ENCODE measurements at places on chromosomes 13 and 19.

DNA sequence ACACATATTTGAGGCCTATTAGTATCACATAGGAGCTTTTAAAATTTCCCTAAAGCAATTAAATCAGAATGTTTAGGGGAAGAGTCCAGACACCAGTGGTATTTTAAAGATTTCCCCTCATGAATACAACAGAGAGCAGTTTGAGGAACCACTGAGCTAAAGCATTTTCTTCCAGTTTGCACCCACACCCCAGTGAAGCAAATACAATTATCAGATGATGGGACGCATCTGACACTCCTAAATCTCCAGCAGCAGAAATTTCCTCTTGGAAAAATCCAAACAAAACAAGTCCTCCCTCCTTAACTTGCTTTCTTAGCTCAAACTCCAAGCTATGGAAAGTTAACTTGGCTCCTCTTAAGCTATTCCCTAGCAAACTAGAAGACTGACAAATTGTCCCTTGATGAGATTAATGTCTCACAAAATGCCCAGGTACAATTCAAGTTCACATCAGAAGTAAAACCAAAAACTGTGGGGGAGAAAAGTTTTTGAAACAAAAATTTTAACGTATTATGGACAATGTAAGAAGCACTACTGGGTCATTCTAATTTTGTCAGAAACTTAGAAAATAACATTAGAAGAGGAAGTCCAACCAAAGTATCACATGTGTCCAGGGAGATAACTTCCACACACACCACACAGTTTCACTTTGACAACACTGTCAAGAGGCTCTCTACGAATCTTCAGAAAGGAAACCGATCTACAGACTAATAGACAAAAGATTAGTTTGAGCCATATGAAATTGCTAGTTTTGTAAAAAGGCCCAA is 74.1 kb downstream of the ABCC4 start:
- no peak for DNase-seq

- DNase-seq = no peak
Observed at GRCh38 chr13:89294115-89294867, 1623.1 kb downstream of the SLITRK5 start.

DNA sequence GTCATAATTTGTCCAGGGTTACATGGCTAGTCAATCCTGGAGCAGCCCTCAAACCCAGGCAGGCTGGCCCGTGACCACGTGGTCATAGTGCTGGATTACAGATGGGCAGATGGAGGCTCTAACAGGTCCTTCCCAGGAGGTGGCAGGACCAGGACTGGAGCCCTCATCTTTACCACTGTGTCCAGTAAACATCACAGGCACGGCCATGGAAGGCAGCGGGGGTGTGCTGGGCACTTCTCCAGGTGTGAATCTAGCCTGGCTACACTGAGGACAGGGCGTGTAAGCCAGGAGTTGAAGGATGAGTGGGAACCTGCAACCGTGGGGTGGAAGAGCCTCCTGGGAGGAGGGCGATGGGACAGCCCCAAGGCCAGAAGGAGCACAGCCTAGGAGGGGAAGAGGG is 6.1 kb downstream of the CIC start:
- DNase-seq = no peak

- no peak for DNase-seq
Observed at GRCh38 chr13:30857636-30858035, 48.4 kb upstream of the MEDAG start.

DNA sequence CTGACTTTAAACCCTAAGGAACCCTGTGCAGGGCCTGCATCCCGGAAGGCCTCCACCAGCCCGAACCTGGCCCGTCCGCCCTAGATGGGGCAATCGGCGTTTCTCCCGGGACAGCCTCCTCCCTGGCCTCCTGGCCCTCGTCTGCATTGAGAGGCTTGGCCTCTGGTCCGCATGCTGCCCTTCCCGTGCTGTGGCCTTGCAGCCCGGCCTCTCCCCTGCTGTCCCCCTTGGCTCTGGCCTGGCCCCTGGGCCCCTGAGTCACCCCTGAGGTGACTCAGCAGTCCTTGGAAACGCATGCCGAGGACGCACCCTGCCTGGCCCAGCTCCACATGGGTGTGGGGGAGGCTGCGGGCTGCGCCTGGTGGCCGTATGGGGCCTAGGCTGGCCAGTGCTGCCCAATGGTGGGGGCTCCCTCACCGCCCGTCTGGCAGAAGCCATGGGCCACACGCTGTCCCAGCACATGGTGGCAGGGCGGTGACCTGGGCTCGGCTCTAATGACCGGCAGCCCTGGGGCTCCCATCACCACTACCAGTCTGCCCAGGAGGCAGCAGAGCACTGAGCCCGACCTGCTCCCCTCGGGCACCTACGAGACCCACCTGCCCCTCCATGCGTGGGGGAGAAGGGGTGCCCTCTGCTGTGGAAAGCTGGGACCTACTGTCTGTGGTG is 25.7 kb downstream of the SH3GL1 start:
- no peak for DNase-seq

GRCh38 chr13:90091611-90092010 is 1255.9 kb upstream of the MIR17HG start:
- DNase-seq = no peak

DNA sequence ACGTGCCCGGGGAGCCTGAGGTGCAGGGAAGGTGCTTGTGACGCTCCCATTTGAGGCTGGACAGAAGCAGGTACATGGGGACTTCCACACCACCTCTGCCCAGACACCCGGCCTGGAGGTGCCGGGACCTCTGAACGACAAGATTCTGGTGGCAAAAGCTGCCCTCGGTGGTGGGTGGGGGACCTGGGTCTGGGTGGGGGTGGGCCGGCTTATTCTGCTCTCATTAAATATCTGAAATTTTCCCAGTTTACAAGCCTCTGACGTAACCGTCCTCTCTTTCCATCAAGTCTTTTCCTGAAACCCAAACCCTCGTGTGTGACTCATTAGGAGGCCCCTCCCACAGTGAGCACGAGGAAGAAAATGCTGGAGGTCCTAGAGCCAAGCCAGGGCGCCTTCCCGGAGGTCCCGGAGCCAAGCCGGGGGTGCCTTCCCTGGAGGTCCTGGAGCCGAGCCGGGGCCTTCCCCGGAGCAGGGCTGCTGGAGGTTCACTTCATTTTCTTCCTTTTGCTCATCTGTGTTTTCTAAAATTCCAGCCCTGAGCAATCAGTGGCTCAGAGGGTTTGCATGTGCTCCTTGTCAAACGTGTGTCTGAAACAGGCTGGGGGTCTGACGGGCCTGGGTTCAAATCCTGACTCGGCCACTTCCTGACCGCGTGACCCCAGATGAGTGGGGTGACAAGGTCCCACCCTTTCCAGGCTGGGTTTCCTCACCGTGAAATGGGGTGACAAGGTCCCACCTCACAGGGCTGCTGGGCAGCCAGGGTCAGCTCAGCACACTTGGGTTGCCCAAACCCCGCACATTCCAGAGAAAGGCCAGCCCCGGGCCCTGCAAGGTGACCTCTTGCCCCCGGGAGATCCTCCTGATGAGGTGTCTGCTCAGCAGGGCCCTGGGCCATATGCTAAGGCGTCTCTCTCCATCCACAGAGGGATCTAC is 10.0 kb downstream of the CFD start:
- no peak for DNase-seq

DNA sequence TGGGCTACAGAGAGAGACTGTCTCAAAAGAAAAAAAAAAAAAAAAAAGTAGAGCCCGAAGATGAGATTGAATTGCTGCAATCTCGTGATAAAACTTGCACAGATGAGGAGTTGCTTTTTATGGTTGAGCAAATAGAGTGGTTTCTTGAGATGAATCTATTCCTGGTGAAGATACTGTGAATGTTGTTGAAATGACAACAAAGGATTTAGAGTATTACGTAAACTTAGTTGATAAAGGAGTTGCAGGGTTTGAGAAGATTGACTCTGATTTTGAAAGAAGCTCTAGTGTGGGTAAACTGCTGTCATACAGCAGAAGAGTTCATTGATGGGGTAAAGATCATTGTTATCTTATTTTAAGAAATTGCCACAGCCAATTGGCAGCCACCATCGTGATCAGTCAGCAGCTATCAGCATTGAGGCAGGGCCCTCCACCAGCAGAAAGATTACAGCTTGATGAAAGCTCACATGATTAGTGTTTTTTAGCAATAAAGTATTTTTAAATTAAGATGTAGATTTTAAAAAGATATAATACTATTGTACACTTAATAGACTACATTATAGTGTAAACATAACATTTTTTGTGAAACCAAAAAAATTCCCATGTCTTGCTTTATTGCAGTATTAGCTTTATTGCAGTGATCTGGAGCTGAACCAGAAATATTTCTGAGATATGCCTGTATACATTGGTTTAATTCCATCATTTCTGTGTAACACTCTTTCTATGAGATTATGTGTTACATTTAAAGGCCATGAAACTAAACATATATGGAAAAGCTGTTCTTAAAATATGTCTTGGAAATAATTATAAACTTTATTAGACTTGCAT is 43.1 kb downstream of the ZMYM2 start:
- DNase-seq = no peak

DNA sequence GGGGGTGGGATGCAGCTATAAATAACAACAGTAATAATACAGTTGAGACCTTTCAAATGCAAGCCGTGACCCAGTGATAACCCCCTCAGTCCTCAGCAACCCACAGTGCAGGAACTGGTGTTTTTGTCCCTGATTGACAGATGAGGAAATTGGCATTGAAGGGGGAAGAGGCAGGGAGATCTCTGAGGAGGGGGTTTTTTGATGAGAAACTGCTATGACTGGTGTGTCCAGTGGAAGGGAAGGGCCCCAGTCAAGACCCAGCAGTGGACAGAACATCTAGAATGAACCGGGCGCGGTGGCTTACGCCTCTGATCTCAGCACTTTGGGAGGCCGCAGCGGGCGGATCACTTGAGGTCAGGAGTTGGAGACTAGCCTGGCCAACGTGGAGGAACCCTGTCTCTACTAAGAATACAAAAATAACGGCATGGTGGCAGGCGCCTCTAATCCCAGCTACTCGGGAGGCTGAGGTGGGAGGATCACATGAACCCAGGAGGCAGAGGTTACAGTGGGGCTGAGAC is 1.9 kb downstream of the MAP1S start:
- DNase-seq = no peak

DNA sequence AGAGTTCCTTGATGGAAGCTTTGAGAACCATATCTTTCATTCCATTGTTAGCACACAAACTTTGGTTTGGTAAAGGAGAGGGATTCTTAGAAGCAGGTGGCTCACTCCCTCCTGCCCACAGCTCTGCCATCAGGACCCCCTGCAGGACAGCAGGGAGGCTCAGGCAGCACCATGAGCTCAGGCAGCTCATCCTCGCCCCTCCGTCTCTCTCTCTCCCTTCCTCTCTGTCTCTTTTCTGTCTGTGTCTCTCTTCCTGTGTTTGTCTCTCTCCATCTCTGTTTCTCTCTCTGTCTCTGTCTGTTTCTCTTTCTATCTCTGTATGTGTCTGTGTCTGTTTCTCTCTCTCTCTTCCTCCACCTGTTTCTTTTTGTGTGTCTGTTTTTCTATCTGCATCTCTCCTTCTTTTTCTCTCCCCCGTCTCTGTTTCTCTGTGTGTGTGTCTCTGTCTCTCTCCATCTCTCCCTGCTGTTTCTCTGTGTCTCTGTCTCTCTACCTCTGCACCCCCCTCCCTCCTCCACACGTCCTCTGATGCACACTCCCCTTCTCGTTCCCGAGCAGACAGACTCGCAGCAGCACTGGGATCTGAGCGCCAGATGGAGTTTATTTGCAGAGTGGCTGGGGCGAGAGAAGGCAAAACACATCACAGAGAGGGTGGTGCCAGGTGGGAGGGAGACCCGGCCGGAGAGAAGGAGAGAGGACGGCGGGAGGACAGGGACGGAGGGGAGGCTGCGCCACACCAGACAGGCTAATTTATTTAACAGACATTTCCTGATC is 8.7 kb downstream of the SBK2 start:
- no peak for DNase-seq

DNA sequence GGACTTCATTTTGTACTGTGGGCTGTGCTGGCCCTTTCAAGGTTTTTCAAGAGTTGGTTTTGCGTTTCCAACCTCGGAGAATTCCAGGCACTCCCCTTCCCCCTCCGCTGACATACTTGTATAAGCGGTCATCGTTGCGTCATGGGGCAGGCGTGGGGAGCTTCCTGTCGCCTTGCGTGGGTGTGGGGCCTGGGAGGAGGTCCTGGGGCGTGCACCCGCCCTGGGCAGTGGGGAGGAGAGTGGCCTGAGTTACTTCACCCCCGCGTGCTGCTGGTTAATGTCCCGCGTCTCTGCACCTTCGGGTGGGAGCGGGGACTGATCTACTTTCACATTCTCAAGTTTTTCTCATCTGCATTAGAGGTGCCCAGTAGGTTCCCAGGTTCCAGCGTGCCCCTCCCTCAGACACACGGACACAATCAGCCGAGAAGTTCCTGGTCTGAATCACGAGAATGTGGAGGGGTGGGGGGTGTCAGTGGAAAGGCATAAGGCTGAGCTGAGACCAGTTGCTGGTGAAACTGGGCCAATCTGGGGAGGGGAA is 4.1 kb downstream of the IER2 start:
- DNase-seq = no peak

GRCh38 chr19:15332311-15332996 is at the start of gene BRD4:
Gene BRD4, minus strand, starts transcription at chr19:15332539. Its CDS starts 59,440 bp downstream, at chr19:15273099.
- DNase-seq = peak; percentile 47

DNA sequence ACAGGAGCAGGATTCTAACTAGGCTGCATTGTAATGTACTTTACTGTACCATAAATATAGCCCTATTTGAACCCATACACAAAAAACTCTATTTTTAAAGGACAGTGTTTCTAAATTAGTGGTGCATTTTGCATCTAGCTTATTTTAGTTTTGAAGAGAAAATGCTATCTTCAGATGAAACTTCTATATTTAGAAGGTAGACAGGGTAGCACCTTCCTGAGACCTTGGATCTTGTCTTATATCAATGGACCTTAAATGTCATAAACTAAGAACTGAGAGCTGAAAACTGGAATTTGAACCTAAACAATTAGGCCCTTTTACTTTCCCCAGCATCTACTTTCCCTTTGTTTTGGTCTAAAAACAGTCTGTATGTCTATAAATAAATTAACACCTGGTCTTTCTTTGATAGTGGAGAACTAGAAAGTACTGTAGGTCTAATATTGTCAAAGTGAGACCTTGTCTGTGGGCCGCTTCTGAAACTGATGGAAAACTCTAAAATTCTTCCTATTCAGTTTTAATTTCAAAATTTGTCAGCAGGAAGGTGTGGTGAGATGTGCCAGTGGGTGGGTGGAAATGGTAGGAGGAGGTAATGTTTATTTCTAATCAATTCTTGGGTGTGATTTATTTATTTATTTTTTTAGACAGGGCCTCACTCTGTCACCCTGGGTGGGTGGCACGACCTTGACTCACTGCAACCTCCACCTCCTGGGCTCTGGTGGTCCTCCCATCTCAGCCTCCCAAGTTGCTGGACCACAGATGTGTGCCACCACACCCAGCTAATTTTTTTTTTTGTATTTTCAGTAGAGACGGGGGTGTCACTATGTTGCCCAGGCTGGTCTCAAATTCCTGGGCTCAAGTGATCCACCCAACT is 10.1 kb downstream of the COG3 start:
- DNase-seq = no peak

GRCh38 chr13:110702591-110703526 is 3.1 kb downstream of the CARS2 start:
- no peak for DNase-seq

Measured in activated CD4-positive, CD25-positive, alpha-beta regulatory T cell treated with anti-CD3 and anti-CD28 coated beads, Interleukin-2, amount 50 U/mL, for 16 hours (primary cell).